ENCODE measurements at places on chromosomes 1 and 21.

GRCh38 chr1:201925981-201926645, 20.2 kb downstream of the LMOD1 start:
- no peak for DNase-seq

DNA sequence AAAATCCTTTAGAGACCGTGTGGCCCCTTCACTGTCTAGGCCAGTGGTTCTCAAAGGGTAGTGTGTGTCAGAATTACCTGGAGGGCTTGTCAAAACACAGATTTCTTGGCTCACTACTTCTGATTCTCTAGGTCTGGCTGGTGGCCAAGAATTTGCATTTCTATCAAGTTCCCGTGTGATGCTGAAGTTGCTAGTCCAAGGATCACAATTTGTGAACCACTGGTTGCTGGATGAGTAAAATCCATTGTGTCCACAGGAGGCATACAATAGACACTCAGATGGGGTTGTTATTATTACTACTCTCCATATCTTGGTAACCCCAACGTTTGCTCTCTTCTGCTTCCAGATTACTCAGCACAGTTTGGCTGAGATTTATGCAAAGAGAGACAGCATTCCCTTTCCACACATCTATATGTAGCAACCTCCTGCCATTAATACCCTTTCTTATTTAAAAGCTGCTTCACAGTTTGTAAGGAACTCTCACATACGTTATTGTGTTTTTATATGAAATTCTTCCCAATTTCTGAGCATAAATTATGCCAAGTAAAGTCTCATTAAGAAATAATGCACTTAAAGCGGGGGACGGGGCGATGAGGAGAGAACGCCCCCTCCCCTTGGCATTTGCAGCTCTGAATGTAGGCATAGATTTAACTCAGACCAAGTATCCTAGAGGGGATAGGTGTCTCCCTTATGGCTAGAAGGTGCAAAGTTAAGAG, 720 bp upstream of the TMCC2 start:
- DNase-seq = no peak

DNA sequence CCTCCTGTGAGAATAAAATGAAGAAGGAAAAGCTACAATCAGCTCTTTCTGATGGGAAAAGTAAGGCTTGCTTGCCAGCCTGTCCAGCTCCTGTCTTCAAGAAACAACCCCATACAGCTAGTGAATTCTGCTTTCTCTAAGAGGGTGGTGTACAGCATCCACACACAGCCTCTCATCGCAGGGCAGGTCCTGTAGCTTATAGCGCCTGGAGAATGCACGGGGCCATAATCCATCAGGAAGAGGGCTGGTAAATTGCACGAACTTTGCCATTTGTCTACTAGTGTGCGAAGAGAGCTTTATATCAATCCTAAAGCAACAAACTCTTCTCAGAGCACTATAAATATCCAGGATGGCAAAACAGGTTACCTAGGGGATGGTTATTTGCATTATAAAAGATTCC, 83.3 kb upstream of the SAMSN1 start:
- DNase-seq = no peak

DNA sequence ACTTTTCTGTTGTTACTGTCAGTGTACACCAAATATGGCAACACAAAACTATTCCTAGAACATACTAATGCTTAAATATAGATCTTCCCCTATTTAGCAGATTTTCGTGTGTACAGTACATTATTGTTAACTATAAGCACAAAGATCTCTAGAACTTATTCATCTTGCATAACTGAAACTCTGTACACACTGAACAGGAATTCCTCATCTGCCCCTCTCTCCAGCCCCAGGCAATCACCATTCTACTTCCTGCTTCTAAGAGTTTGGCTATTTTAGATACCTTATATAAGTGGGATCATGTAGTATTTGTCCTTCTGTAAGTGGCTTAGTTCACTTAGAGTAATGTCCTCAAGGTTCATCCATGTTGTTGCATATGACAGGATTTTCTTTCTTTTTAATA, 4.5 kb upstream of the RGL1 start:
- no peak for DNase-seq

DNA sequence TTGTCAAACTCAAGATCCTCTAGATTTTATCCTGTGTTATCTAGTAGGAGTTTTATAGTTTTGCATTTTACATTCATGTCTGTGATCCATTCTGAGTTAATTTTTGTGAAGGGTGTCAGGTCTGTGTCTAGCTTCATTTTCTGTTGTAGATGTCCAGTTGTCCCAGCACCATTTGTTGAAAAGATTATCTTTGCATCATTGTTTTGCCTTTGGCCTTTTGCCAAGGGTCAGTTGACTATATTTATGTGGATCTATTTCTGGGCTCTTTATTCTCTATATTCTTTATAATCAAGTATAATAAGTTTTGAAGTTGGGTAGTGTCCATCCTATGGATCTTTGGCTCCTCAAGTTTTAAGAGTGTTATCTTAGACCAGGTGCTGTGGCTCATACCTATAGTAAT, 21.9 kb downstream of the TRAF5 start:
- DNase-seq = no peak

- peak; percentile 41 for DNase-seq
Measured at GRCh38 chr1:156608036-156608674, 6.9 kb upstream of the GPATCH4 start.

Measured in GF-D8 (cell line).